ENCODE measurements at places on chromosomes 4 and X. TPM values are rescaled to one million over a fixed set of nuclear protein-coding genes. Genes with fewer than 3 reads are reported as not detected.

Gene HSFX3
- total RNA-seq, result not detected

Gene GPC4
- total RNA-seq, result not detected

Gene MBNL3
- total RNA-seq, result 34.0 TPM

Gene RHOXF1
- 1.4 TPM for total RNA-seq

Gene CEP135
- total RNA-seq, result 38.8 TPM

Gene NPY2R
- total RNA-seq, result not detected

Gene EBP
- 48.9 TPM for total RNA-seq

Gene SLC49A3
- 0.86 TPM for total RNA-seq

Gene FSTL5
- not detected for total RNA-seq

Gene RAI2
- 2.2 TPM for total RNA-seq

Gene CYBB
- 9.5 TPM for total RNA-seq

Gene CCNA2
- 61.0 TPM for total RNA-seq

Gene APELA
- not detected for total RNA-seq

Gene RNF150
- 0.02 TPM for total RNA-seq

Gene CCDC149
- 0.27 TPM for total RNA-seq

Gene SLC34A2
- not detected for total RNA-seq

Gene CLDN24
- not detected for total RNA-seq

Gene TENM3
- total RNA-seq, result not detected

Gene MAGEA2
- not detected for total RNA-seq

Gene ENPP6
- total RNA-seq, result not detected

Gene REELD1
- total RNA-seq, result 0.89 TPM

Gene CLDN2
- total RNA-seq, result not detected

Gene RBMX
- 224 TPM for total RNA-seq

Gene GPM6B
- not detected for total RNA-seq

Gene UGT2B17
- not detected for total RNA-seq

Gene TRAM1L1
- total RNA-seq, result not detected

Gene KLHL4
- not detected for total RNA-seq

Gene USP17L17
- total RNA-seq, result not detected

Gene CITED1
- not detected for total RNA-seq

Gene IL13RA2
- total RNA-seq, result not detected

Gene TDO2
- total RNA-seq, result not detected

Gene AMTN
- total RNA-seq, result not detected

Gene MAPK10
- total RNA-seq, result not detected

Gene FAM47A
- not detected for total RNA-seq

Gene MEPE
- total RNA-seq, result not detected

Gene MAGEC2
- total RNA-seq, result not detected

Gene IL9R
- total RNA-seq, result 52.7 TPM

All from naive thymus-derived CD4-positive, alpha-beta T cell (primary cell).